ENCODE measurements at places on chromosomes 3 and 15.

- no peak for DNase-seq
Measured at GRCh38 chr3:197367081-197367780, 68.8 kb upstream of the DLG1 start.

GRCh38 chr3:180918542-180918941, 6.1 kb downstream of the FXR1 start:
- no peak for DNase-seq

GRCh38 chr3:52733256-52733891, 27.5 kb downstream of the SPCS1 start:
- no peak for DNase-seq

DNA sequence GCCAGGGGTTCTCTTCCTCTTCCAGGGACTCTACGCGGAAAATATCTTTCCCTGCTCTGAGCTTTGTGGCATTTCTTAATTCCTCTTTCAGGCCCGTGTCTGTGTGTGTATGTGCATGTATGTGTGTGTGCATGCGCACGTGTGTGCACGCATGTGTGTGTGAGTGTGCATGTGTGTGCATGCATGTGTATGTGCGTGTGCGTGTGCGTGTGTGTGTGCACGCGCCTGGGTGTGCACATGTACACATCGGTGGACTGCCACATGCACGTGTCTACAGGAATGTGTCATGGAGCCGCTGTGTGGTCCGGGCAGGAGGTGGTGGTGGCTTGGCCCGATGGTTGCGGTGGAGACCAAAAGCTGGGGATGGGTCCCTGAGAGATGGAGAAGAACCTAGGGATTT, 133.0 kb downstream of the FBLN2 start:
- DNase-seq, result no peak

DNA sequence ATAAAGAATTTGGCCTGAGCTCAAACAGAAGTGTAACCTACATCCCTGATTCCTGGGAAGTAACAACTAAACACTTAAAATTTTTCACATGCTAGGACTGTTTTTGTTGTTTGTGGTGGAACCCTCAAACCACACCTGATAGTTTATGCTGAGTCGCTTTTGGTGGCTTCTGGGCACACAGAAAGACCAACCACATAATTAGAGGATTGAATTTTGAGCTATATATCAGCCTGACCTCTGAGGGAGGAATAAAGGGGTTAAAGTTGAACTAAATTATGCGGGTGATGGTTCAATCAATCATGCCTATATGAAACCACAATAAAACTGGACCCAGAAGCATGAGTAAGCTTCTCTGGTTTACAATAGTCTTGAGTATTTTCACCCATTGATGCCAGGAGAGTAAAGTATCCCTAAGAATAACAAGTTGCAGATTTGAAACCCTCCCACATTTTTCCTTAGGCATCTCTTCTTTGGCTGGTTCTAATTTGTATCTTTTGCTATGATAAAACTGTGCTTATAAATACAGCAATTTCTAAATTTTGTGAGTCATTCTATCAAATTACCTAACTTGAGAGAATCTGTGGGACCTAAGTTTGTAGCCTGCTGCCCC, 1304.5 kb upstream of the GBE1 start:
- DNase-seq, result no peak

DNA sequence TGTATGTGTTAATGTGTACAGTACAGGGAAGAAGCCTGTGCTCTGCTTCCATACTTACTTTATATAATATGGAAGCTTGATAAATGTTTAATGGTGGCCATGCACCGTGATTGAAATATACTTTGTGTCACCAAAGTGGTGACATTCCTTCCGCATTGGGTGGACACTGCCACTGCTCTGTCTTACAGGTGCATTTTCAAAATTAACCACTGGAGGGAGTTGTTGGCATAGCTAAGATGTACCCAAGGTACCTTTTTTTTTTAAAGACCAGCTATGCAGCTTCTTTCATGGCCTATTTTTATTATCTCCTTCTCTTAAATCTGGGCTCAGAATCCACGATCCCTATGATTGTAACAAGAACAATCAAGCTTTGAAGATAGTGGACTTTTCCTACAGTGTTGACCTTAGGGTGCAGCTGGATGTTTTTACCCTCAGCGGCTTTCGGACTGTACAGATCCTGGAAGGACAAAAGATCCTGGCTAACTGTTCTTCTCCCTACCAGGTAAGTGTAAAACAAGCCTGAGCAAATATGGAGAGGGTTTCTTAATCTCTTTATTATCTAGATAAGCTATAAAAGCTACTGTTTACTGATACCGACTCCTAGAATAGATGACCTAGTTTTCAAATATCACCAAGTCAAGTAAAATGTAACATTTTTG, 21.6 kb upstream of the PAK6 start:
- DNase-seq, result peak; percentile 15

GRCh38 chr3:177476495-177476894, 279.2 kb upstream of the TBL1XR1 start:
- DNase-seq, result no peak

- no peak for DNase-seq
Measured at GRCh38 chr15:65355173-65355987, 22.4 kb downstream of the IGDCC3 start.

- no peak for DNase-seq
Measured at GRCh38 chr15:27623149-27623548, 476.0 kb downstream of the OCA2 start.

GRCh38 chr3:33132019-33132360, 18.2 kb downstream of the CRTAP start:
- no peak for DNase-seq

- DNase-seq, result no peak
Measured at GRCh38 chr3:177211503-177212277, 14.4 kb upstream of the TBL1XR1 start.

DNA sequence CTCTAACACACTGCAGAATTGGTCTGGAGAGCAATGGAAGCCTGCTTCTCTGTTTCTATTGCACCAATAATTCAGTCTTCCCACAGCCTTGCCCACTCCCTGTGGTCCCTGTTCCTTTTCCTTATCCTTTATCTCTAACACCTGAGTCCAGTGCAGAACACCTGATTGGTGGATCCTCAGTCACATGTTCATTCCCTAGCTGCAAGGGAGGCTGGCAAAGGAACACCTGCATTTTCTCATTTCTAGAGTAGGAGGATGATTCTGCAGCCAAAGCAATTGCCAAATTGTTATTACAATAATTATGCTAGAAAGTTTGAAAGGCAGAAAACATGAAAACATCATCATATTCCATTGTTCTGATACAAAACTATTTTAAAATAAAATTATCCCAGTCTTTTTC, 83.8 kb upstream of the SAMMSON start:
- DNase-seq, result no peak

GRCh38 chr15:40770147-40770721, 454 bp downstream of the C15orf62 start:
- DNase-seq, result no peak

DNA sequence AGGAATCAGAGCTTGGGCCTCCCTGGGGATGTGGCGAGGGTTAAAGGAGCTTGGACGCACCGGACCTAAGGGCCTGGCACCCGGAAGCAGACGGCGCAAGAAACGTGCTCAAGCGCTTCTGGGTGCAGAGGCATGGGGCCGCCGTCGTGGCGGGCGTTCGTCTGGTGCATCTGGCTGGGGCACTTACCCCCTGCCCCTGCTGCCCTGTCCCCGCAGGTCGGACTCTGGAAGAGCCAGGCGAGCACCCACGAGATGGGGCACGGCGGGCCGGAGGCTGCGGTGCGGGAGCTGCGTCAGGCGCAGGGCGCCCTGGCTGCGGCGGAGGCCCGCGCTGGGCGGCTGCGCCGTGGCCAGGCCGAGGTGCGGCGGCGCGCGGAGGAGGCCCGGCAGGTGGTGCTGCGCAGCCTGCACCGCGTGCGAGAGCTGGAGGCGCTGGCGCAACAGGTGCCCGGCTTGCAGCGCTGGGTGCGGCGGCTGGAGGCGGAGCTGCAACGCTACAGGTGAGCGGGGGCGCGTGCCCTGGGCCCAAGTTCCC, 2.5 kb downstream of the EFCC1 start:
- no peak for DNase-seq

GRCh38 chr3:362681-363338, 166.2 kb downstream of the CHL1 start:
- no peak for DNase-seq

- DNase-seq, result no peak
Measured at GRCh38 chr15:83276661-83277060, 7.8 kb downstream of the BNC1 start.

- DNase-seq, result no peak
Measured at GRCh38 chr3:129504471-129505100, 23.9 kb upstream of the RHO start.

GRCh38 chr3:98956008-98956407, 54.5 kb upstream of the DCBLD2 start:
- DNase-seq, result no peak

DNA sequence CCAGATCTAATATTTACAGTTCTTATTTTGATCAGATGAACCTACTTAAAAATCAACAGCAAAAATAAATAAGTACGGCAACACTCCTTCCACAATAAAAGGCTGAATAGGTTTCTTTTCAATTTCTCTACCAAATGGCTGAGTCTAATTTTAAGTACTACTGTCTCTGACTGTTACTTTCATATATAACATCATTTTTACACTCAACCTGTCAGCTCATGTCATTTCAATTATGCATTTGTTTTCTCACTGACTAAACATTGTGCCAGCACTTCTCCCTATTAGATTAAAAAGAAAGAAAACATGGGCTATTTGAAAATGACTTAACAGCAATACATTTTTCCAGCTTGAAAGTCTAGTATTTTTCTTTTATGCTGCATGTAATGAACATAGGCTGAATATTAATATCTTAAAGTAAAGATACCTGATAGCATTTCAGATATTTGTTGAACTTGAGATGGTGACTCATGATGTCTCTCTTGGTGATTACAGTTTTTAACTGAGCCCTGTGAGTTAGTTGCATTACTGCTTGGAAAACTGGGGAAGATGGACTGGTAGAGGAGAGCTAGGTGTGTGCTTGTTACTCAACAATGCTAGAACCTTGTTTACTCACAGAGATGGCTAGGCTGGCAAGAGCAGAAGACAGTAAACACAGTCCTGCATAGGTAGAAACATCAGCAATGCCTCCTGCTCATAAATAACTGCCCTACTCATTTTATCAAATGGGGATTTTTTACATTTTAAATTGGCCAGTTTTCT, 73.9 kb downstream of the PEX5L start:
- DNase-seq, result no peak

GRCh38 chr3:183490211-183490601, 61.8 kb upstream of the MCF2L2 start:
- DNase-seq, result no peak

GRCh38 chr3:69033470-69033869, 18.7 kb downstream of the TMF1 start:
- no peak for DNase-seq

DNA sequence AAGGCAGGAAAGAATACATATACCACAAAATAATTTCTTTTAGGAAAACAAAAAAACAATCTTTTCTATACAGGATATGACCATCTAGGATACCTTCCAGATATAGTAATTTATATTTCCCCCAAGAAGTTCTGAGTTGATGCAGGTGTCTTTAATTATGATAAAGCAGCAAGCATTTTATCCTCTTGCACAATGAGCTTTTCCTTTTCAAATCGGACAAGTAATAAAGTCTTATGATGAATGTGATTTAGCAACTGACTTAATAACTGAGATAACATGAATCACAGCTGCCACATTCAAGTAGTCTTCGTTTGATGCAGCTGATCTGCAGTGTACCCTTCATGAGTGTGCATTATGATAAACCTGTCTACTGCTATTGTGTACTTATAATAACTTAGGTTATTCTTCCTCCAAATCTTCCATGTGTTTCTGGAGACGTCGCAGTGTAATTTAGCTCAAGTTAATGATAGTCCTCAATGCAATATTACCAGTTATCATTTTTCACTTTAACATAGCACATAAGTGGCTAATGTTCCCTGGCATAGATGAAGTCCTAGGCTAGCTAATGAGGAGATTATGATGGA, 260.3 kb upstream of the MRPL3 start:
- DNase-seq, result no peak

DNA sequence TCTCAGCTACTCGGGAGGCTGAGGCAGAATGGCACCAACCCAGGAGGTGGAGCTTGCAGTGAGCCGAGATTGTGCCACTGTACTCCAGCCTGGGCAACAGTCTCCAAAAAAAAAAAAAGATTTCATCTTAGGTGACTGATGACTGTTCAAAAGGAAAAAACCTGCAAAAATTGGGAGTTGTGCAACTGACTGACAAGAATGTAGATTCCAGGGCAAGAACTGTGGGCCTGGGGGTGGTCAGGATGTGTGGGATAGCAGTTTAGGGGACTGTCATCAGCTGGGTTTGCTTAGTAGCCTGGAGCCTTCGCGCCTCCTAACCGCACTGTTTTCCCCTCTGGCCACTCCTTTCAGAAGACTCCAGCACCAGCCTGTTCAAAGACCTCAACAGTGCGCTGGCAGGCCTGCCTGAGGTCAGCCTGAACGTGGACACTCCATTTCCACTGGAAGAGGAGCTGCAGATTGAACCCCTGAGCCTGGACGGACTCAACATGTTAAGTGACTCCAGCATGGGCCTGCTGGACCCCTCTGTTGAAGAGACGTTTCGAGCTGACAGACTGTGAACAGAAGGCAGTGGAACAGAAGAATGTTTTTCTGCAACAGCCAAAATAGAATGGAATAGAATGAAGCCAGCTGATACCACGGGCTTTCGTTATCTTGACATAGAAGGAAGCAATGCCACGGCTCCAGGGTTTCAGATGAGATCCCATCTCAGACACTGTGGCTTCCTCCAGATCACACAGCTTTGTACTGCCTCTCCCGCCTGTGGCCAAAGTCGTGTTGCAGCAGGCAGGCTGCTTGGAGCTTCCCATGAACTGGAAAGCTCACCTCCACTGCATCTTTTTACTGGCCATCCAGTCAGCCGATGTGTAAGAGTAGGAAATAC, 75.3 kb upstream of the BLM start:
- DNase-seq, result no peak

DNA sequence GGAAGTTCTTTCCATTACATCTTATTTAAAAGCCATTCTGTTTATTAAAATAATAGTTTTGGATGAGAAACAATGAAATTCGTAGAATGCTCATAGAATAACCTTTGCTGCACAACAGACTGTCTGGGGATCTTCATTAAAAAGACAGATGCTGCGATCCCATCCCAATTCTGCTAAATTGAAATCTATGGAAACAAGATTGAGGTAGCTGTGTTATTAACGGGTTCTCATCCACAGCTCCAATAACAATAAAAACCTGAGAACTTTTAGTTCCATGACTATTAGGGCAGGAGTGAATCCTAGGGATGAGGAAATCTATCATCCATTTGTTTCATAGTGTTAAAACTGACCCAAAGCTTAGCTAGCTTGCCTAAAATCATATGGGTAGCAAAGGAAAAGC, 2.5 kb upstream of the GJD2 start:
- no peak for DNase-seq

- no peak for DNase-seq
Measured at GRCh38 chr3:38662544-38662943, 13.1 kb upstream of the SCN5A start.

Data from stimulated activated CD4-positive, alpha-beta T cell treated with anti-CD3 and anti-CD28 coated beads, TNF-alpha, amount 100 ng/mL, for 48 hours (primary cell).